Glomerular endothelial cell (primary cell): ENCODE measurements at places on chromosomes 6 and 20. TPM values are rescaled to one million over a fixed set of nuclear protein-coding genes. Genes with fewer than 3 reads are reported as not detected.

DNA sequence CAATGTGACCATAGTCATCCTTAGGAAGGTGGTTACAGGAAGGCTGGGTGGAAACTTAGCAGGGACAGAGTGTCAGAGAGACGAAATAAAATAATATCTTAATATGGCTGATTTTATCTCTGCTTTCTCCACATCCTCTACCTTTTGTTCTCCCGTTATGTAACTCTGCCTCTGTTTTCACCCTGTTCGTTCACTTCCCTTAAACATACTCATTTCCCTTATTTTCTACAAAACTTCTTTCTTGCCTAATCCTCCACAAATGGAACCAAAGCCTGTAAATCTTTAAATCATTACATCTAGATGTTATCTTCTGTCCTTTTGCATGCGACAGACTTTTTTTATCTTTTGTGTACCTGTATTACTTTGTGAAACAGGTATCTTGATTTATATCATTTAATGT is 23.3 kb upstream of the CRIP3 start:
- DNase-seq: no peak

GRCh38 chr6:1709234-1709641 is 99.5 kb downstream of the FOXC1 start:
- DNase-seq: no peak

- DNase-seq: no peak
These were observed 34.9 kb upstream of the REV3L start for GRCh38 chr6:111517965-111518364.

DNA sequence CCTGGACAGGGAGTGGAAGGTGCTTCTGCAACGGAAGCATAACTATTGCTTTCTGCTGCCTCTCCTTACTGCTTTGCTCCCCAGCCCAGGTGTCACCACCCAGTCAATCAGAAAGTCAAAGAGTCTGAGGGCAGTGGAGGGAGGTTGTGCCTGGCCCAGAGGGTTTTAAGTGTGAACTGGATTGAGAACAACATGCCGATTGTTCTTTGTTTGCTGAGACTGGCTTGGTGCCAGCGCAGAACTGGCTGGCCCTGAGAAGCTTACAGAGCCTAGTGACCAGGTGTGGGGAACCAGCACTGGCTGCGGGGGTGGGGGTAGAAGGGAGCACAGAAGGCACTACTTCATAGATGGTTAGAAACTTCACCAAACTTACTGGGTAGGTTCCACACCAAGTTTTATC is 31.1 kb upstream of the ENPP4 start:
- no peak for DNase-seq

DNA sequence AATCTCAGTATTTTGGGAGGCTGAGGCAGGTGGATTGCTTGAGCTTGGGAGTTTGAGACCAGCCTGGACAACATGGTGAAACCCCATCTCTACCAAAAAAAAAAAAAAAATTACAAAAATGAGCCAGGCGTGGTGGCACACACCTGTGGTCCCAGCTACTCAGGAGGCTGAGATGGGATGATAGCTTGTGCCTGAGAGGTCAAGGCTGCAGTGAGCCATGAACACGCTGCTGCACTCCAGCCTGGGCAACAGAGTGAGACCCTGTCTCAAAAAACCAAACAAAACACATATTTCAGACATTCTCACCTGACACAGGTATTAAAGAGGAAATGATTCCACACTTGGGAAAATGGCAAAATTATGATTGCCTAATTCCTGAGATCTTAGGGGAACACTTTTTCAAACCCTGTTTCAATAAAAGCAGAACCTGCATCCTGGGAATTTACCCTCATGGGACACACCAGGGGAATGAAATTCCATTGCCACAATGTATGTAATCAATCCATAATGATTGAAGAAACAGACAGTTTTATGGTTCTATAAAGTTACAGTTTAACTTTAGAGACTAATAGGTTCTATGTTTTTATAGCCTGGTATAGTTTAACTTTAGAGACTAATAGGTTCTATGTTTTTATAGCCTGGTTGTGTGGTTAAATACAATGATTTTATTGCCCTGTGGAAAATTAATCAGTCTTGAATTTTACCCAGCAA is 29.6 kb upstream of the DNAAF9 start:
- DNase-seq: no peak

- DNase-seq: no peak
These were observed at the start of gene SLC18B1 for GRCh38 chr6:132797951-132798868. SLC18B1 (minus strand) TSS chr6:132798637; CDS start chr6:132798456, 181 bp downstream.

The HLA-DRB5 gene
- 0.70 TPM in 1 of 2 replicates, not detected in the other for total RNA-seq

The ENPP4 gene
- 4.1 and 4.9 TPM in 2 replicates for total RNA-seq

The FAM162B gene
- total RNA-seq: 1.5 and 3.7 TPM in 2 replicates
